AG08395 (cell line): ENCODE measurements at places on chromosomes 1 and 21.

DNA sequence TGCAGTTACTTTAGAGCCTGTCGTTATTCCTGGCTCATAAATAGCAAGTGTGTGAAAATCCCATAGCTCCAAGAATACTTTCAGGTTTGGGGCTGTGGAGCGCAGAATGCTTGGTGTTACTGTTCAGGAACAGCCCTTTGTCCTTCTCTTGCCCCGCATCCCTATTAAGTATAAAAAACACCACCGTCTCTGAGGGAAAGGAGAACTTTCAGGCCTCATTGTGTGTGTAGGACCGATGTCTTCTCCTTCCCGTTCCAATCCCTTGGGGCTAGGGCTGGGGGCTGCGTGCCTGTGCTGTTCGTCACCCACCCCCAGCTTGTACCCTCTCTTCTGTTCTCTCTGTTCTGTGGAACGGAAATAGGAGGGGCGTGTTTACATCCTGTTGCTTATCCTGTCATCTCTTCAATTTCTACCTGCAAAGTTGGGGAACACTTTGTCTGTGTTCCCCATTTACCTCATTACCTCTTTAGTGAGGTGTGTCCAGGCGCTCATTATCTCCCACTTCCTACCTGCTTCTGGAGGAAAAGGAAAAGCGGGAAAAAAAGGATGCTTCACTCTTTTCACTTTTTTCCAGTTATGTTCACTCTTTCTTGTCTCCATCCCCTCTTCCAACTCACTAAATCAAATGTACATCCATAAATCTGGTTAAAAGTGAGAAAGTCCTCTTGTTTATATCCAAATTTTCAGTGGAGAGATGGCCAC, 788 bp upstream of the TXNIP start:
- DNase-seq = no peak

DNA sequence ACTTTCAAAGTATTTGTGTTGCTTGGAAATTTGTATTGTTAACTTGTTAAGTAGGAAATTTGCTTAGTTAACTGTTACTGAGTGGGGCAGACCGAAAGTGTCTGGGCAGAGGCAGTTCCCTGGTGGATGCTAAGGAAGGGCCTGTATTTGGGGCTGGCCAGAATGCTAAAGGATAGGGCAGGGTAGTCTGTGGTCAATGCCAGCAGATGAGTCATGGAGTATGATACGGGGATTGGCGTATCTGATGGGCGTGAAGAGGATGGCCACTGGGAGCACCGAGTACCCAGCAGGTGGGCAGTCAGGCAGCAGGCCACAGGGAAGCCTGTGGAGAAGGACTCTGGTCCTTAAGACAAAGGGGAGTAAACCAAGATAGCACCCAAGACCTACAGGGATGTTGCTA, 46.6 kb upstream of the SCAF4 start:
- DNase-seq = no peak

GRCh38 chr1:228941666-228942065, 206.4 kb downstream of the RHOU start:
- DNase-seq = no peak

DNA sequence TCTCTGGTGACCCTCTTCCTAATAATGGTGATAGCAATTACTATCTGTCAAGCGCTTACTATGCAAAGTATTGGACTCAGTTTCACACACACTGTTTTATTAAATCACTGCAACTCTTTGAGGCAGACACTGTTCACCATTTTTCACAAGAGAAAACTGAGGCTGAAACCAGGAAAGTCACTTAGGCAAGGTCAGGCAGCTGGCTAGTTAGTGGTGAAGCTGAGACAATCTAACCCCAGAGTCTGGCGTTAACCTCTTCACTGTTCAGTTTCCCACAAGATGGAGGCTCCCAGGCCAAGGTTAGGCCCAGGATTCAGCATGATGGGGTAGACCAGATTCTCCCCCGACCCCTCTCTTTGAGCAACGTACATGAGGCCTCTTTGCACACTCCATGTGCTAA, 4.8 kb upstream of the GJA8 start:
- DNase-seq = no peak

GRCh38 chr1:11654137-11654938, at the start of the genes FBXO2 and FBXO44:
Gene FBXO2 (minus strand): TSS chr1:11654429. CDS start chr1:11654340, 89 bp downstream.
Gene FBXO44 (plus strand): TSS chr1:11654877. CDS start chr1:11655836, 959 bp downstream.
- peak; percentile 67 for DNase-seq

GRCh38 chr1:47384083-47384482, 32.0 kb upstream of the FOXE3 start:
- no peak for DNase-seq

- DNase-seq = no peak
Observed at GRCh38 chr1:92509619-92510018, 22.9 kb upstream of the GFI1 start.

- DNase-seq = peak; percentile 35
Observed at GRCh38 chr1:12448746-12449177, 169.2 kb downstream of the DHRS3 start.

GRCh38 chr1:198681831-198682759, 43.3 kb downstream of the PTPRC start:
- DNase-seq = peak; percentile 76

- no peak for DNase-seq
Observed at GRCh38 chr1:216193839-216194443, 229.3 kb downstream of the USH2A start.

- DNase-seq = no peak
Observed at GRCh38 chr1:19650416-19651140, 6.5 kb downstream of the NBL1 start.

GRCh38 chr1:161994175-161994668, 29.4 kb downstream of the OLFML2B start:
- peak; percentile 76 for DNase-seq

DNA sequence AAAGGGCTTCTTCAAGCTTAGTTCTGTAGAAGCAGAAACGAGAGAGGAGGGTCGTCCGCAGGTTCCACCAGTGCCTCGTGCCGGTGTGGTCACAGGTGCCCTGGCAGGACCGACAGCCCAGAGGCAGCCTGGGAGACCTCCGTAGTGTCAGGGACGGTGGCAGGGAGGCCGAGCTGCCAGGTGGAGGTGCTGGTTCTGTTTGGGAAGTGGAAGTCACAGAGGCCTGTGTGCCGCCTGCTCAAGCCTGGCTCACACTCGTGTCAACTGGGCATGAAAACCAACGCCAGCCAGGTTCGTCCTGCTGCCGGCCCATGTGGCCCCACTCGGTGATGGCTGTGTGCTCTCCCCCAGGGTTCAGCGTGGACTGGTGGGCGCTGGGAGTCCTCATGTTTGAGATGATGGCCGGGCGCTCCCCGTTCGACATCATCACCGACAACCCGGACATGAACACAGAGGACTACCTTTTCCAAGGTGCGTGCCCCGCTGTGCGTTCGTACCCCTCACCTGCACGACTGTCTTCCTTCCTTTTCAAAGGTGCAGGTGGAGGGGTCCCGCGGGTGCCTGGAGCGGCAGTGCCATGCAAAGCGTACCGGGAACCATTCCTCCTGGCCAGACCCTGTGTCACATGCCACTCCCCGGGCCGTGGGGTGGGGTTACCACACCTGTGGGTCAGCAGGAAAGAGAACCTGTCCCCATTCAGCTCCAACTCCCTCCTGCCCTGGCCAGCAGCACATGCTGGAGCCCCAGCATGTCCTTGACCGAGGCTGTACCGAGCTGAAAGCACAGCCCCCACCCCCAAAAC, 20.8 kb downstream of the FAAP20 start:
- DNase-seq = no peak

DNA sequence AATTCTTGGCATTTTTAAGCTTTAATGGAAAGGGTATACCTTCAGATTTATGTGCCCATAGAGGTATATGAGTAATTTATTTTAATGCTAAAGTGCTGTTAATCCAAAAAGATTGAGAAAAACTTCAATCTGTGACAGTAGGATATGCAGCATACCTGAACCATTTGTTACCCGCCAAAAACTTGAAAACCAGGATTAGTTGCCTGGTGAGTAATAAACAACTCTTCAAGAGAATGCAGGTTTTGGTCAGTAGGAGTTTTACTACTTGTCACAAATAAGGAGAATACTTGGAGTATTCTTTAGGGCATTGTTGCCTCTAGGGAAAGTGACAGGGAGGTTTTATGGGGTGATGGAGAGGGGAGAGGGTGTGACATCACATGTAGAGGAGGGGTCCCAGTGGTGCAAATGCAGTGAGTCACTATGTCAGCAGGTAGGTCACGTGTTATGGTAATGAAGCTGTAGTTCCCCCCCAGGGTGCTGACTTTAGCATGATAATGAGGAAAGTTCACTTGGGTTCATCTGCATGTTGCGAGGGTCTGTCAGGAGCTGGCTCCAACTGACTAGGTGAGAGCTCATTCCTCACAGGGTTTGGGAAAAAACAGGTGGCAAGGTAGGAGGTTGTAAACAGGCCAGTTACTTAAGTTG, 23.1 kb downstream of the USP25 start:
- DNase-seq = no peak

DNA sequence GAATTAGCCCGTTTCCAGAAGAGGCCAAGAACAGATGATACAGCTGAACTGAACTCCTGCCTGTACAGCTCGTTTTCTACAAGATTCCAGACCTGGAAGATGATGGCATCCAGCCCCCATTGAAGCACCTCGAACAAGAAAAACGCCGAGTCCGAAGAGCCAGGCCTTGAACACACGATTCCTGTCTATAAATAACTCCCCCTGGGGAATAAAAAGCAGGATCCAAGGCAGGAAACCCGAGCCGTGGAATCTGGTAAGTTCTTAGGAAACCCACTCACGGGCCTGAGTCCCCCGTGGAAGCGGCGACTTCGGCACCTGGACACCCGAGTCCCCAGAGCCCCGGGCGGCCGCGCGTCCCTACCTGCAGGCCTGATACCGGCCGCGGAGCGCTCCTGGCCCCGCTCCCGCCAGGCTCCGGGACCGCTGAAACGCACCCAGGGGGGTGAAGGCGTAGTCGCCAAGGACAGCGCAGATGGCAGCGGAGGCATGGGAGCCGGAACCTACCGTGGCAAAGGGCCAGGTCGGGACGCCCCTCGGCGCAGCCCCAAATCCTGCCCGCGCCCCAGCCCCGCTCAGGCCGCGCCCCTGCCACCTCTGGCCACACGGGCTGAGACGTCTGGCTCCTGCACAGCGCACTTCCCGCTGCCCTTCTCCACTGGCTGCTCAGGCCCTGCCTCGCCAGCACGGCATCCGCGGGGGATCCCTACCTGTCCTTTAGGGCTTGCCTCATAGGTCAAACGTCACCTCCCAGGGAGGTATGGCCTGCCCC, 14.0 kb upstream of the HLCS start:
- peak; percentile 6 for DNase-seq

DNA sequence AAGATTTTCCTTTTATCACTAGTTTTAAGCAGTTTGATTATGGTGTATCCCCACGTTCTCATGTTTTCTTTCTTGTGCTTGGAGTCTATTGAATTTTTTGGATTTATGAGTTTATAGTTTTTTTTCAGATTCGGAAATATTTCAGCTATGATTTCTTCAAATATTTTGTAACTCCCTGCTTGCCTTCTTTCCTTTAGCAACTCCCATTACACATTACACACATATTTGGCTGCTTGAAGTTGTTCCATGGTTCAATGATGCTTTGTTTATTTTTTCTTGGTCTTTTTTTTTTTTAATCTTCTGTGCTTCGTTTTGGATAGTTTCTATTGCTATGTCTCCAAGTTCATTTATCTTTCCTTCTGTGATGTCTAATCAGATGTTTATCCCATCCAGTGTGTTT, 48.5 kb upstream of the WARS2 start:
- peak; percentile 26 for DNase-seq

DNA sequence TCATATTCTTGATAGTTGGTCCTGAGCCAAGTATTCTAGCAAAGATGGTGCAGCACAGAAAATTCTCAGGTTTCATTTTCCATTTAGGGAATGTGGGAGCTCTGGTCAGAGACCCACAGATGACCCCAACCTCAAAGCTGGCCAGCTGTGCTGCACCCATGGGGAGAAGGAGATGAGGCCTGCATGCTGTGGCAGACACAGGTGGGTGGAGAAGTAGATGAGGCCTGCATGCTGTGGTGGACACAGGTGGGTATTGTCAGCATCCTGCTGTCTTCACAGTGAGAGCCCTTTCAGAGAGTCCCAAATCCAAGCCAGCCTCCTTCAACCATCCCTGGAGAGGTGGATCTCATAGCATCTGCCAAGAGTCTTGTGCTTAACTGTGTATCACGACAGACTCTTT, 77.7 kb downstream of the DSCAM start:
- DNase-seq = no peak

GRCh38 chr21:41745971-41746743, 20.7 kb downstream of the RIPK4 start:
- DNase-seq = no peak

DNA sequence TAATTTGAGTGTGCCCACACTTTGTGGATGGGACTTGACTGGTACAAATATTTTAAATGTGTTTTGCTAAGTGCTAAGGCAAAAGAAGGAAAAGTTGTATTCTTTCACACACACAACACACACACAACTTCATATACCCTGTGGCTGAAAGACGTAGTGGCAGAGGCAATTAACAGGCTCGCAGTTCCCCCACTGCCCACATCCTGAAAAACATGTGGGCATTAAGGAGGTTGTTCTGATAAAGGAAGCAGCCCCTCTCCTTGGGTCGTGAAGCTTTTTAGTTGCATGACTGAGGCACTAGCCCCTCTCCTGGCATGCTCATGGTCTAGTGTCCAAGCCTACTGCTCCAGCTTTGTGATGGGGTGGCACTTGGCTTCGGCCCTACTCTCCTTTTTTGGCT, 14.3 kb upstream of the ADAM30 start:
- DNase-seq = no peak

DNA sequence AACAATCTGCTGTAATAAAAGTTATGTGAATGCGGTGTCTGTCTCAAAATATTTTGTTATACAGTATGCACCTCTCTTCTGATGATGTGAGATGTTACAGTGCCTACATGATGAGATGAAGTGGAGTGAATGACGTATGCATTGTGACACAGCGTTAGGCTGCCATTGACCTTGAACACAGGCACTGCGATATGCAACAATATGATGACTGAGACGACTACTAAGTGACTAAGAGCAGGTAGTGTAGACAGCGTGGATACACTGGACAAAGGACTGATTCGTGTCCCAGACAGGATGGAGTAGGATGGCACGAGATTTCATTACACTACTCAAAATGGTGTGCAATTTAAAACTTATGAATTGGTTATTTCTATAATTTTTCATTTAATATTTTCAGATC, 8.4 kb downstream of the SGIP1 start:
- no peak for DNase-seq

DNA sequence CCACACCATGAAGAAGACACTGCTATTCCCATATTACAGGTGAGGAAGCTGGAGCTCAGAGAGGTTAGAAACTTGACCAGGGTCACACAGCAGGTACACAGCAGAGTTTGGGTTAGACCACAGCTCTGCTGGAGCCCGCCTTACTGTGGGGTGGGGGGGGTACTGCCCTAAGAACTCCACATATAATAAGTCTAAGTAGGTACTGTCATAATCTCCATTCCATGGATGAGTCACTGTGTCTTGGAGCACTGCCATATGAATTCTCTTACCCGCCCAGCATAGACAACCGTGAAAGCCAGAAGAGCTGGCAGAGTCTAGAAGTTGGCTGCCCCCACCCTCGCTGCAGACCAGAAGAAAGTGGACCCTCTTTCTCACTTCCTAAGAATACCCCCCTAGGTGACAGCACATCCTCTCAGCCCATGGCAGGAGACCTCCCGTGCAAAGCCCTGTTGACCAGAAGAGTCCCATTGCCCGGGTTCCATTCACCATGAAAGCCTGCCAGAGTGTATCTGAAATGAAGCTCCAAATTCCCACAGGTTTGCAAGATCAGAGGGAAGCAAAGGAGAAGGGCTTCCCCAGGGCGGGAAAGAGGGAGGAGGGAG, 5.2 kb upstream of the PLA2G2D start:
- DNase-seq = peak; percentile 87
